Fibroblast of skin of right biceps (primary cell): ENCODE measurements at places on chromosomes 1 and 21.

DNA sequence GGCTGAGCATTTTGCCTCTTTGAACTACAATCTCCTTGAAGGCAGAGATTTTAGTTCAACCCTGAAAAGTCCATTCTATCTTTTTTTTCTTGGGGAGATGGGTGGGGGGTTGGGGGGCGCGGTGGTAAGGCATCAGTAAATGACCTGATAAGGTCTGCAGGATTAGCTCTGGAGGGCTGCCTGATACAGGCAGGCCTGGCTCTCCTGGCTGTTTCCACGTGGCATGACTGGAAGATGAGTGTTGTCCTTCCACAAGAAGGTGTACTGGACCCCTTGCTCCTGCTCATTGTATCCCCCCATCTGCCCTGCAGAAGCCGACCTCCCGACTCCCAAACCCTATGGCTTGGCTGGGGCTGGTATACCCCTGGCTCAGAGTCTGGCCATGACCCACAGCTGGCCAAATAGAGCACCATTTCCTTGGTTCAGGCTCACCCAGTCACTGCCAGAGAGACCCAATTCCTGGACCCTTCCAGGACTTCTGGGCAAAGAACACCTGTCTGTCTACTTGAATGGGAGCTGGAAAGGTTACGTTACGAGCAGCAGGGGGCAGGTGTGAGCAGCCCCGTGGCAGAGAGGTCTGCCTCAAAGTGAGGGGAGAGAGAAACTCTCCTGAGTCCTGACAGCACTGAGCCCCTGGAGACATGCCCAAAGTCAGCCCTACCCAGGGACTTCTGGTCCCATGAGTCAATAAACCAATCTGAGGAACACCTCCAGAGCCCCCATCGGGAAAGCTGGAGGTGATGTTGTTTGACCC, 17.0 kb downstream of the DHRS3 start:
- peak; percentile 46 for DNase-seq

DNA sequence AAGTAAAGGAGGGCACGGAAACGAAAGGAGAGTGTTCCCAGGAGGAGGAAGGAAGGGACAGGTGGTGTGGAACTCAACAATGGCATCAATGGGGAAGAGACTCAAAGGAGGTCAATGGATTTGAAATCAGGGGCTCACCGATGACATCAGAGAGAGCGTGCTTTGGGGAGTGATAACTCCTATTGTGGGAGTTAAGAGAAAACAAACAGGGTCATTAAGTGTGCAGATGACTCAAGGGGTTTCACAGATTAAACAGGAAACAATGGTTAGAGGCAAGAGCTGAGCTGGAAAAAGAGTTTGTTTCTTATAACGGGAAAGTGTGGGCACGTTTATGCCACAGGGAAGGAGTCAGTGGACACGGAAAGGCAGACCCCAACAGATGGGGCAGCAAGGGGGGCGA, 629.1 kb downstream of the SMYD3 start:
- DNase-seq = no peak

DNA sequence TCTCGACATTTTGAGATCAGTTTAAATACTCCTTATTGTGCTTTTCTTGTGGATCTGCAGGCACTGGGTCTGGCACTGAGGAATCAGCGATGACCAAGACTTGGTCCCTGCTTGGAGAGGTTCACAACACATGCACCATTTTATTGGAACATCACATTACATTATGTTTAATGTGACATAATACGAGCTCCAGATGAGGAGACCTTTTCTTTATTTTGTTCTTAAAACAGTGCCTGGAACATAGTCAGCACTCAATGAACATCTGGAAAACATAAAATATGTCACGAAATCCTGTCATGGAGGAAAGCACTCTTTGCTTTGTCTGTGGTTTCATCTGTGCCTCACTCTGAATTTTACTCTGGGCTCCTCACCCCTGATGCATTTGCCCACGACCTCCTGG, 110.7 kb downstream of the ST6GALNAC3 start:
- no peak for DNase-seq

- no peak for DNase-seq
These were observed 3.1 kb upstream of the TEKT2 start for GRCh38 chr1:36080801-36081200.

GRCh38 chr1:54542962-54543539, 5.0 kb upstream of the ACOT11 start:
- DNase-seq = peak; percentile 57

DNA sequence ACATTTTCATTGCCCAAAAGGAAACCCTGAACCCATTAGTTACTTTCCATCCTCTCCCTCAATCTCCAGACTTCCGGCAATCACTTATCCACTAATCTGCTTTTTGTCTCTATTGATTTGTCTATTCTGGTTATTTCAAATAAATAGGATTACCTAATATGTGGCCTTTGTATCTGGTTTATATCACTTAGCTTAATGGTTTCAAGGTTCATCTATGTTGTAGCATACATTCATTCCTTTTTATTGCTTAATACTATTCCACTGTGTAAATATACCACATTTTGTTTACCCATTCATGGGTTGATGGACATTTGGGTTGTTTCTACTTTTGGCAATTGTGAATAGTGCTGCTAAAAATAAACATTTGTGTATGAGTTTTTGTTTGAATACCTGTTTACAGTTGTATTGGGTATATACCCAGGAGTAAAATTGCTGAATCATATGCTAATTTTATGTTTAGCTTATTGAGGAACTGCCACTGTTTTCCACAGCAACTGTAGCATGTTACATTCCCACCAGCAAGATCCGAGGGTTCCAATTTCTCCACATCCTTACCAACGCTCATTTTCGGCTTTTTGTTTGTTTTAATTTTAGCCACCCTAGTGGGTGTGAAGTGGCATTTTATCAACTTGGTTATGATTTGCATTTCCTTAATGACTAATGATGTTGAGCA, 2.5 kb upstream of the SLC25A44 start:
- no peak for DNase-seq

DNA sequence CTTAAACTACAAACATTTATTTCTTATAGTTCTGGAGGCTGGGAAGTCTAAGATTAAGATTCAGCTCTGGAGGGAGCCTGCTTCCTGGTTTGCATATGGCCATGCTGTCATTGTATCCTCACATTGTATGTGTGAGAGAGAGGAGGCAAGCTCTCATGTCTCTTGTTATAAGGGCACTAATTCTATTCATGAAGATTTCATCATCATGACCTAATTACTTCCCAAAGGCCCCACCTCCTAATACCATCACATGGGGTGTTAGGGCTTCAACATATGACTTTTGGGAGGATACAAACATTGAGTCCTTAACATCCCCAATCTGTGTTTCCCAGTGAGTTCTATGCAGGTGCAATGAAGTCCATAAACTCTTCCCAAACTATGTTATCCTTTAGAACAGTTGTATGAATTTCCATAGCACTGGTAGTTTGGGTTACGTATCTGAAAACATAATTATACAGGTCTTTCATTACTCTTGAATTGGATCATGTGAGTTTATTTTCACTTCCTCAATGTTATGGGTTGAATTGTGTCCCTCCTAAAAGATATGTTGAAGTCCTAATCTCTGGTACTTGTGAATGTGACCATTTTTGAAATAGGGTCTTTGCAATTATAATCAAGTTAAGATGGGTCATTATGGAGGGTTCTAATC, 124.2 kb downstream of the RUNX1 start:
- no peak for DNase-seq

DNA sequence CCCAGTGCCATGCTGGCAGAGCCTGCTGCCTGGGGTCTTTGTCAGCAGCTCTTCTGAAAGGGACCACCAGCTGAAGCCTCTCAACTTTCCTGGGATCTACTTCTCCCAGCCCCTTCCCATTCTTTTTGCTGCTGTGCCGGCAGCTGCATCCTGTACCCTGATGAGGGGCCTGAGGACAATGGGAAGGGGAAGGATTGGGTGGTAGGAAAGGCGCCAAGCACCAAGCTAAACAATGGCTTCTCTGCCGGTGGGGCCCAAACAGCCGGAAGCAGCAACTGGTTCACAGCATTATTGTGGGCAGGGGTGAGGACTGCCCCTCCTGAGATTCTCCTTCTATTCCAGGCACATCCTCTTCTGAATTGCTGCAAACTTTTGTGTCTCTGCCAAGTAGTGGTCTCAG, 5.0 kb upstream of the EFCAB14 start:
- no peak for DNase-seq

DNA sequence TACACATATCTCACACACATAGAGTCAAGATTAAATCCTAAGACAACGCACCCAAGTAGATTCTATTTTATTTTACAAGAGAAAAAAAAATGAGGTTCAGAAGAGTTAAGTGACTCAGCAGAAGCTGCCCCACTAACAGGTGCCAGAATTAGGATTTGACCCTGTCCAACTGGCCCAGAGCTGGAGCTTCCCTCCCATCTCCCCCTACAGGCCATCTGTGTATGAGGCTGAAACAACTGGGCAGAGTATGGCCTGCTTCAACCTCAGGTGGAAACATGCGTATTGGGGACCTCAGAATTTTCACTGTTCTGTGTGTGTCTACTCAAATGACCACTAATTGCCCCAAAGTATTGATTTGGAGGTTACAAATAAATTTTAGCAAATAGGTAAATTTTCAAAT, 29.9 kb downstream of the PSMG1 start:
- no peak for DNase-seq

GRCh38 chr1:183039330-183039729, 16.1 kb downstream of the LAMC1 start:
- DNase-seq = no peak

DNA sequence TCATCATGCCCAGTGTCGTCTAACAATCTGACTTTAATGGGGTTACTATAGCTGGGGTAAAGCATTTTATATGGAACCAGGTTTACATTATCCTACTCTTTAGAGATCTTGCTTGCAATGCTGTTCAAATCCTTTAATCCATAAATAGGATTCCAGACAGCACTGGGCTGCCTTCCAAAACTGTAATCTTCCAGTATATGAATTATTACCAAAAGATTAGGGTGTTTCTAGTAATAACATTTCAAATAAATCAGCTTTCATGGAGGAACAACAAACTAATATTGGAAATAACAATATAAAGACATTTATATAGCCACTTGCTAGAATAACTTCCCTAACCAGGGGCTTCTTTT, 88.6 kb upstream of the PLXNA2 start:
- DNase-seq = no peak

GRCh38 chr1:97630948-97631347, 289.9 kb downstream of the DPYD start:
- DNase-seq = no peak

GRCh38 chr1:55962472-55962871, 616.9 kb downstream of the PLPP3 start:
- no peak for DNase-seq

DNA sequence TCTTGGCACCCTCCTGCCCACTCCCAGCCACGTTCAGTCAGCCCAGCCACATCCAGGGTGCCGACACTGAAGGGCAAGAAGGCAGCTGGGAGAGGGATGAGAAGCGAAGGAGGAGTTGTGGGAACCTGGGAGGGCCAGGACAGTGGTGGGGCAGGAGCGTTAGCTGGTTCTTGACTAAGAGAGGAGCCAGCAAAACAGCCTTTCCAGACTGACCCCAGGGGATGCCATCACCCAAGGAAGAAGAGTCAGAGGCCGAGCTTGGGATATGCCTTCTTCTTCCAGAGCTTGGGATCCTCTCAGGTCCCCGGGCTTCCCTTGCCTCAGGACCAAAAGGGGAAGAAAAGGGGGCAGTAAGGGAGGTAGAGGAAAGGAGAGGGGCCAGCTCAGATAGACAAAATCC, 7.2 kb downstream of the INKA2 start:
- DNase-seq = no peak

DNA sequence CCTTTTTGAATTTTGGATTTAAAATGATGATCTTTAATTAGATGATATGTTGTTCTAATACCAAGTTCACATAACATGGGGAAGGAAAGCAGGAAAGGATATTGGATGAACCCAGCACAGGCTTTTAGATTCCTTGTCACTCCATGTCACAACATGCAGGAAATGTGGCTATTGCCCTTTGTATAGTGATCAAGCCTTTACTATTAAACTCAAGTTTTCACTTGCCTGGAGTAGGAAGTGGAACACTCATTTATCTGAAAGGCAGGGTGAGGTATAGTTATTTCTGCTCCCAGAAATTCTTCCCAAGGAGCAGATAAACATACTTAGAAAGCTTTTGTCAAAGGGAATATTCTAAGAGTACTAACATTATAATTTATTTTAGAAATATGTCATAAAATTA, 37.2 kb upstream of the BCAS2 start:
- DNase-seq = no peak
